Activated CD4-positive, alpha-beta memory T cell treated with anti-CD3 and anti-CD28 coated beads for 36 hours (primary cell): ENCODE measurements at places on chromosomes 11 and 22.

DNA sequence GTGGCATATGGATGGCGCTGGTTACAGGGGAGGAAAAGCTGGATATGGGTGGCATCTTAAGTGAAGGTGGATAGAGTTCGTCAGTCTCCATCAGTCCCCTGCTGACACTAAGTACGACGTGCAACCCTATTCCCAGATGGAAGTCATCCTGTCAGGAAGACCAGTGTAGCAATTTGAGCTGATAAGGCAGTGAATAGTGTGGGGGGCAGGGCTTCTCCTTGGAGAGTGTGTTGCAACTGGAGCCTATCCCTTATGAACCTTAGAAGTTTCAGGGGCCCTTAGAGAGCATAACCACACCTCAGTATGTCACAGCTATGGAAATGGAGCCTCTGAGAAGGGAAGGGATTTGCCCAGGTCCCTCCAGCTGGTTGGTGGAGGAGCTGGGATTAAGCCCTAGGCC lies 36.1 kb upstream of the ANKK1 start:
- no peak for DNase-seq

- DNase-seq, result no peak
Observed at GRCh38 chr11:706439-706956, 467 bp downstream of the EPS8L2 start.

GRCh38 chr11:21485006-21485405 lies 707.9 kb upstream of the ANO5 start:
- no peak for DNase-seq

DNA sequence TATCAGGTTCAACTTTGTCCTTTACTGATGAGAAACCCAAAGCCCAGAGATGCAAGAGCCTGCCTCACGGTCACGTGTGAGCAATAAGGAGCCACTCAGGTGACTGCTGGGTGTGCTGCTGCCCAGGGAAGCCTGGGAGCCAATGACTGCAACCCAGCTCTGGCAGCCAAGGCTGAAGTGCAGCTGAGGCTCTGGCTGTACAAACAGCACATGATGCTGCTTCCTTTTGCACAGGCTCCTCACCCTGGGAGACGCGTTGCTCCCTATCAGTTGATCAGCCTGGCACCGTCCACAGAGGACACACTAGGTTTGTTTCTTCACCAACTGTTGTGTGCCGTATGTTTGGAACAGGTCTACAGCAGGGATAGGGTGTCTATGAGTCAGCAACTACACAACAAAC lies 168.7 kb downstream of the EFCAB6 start:
- DNase-seq, result no peak

DNA sequence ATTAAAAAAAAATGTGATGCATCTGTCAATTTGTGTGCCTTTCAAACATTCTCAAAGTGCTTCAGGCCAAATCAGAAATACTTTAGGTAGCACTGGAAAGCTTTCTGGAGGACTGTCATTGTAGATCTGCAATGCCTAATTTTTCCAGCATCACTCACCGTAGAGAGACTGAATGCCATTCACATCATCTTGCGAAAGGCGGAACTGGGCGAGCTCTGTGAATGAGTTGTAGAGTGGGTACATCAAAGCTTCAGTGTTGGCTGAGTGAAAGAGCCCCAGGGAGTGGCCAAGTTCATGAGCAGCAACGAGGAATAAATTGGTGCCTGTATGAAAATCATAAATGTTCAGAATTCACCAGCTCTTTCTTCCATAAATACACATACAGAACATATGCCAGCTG lies 4.0 kb downstream of the MMP10 start:
- no peak for DNase-seq

- no peak for DNase-seq
Observed at GRCh38 chr11:69260622-69261021, 33.3 kb upstream of the MYEOV start.

- no peak for DNase-seq
Observed at GRCh38 chr11:18449251-18449650, 6.4 kb upstream of the LDHAL6A start.

GRCh38 chr22:29026579-29026978 lies 35.1 kb downstream of the C22orf31 start:
- DNase-seq, result no peak

- no peak for DNase-seq
Observed at GRCh38 chr11:111602865-111603610, 789 bp downstream of the SIK2 start.

GRCh38 chr11:33633251-33634003 lies 67.2 kb downstream of the C11orf91 start:
- DNase-seq, result no peak

GRCh38 chr11:126355926-126356897 lies 726 bp downstream of the ST3GAL4 start:
- peak; percentile 36 for DNase-seq

DNA sequence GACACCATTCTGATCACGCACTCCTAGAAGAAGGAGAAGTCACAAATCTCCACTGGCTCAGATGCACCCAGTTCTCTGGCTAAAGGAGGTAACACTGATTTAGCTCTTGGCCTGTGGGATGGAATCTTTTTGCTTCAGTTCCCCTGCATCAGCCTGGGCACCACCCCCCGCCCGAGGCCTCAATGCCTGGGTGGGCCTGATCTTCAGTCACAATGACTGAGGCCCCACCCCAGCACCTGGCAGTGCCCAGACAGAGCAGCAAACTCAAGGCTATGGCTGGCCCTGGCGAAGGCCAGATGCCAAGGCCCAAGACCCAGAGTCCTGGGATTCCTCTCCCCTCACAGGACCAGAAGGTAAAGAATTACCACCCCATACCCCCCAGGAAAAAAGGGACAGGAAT lies 5.0 kb downstream of the CYB561A3 start:
- DNase-seq, result no peak

DNA sequence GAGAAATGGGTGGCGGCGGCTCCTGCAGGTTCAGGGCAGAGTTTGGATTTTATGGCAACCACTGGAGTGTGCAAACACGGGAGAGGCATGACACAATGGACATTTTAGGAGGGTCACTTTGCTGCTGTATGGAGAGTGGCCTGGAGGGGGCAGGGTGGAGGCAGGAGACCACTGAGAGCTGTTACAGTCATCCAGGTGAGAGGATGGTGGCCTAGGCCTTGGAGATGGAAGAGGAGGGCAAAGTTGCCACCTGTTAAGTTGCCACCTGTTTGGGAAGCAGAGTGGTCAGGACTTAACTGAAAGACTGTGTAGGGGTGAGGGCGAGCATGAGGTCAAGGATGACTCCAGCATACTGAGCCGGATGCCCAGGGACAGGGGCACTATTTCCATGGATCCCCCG lies 2.3 kb upstream of the RAD9A start:
- peak; percentile 74 for DNase-seq

DNA sequence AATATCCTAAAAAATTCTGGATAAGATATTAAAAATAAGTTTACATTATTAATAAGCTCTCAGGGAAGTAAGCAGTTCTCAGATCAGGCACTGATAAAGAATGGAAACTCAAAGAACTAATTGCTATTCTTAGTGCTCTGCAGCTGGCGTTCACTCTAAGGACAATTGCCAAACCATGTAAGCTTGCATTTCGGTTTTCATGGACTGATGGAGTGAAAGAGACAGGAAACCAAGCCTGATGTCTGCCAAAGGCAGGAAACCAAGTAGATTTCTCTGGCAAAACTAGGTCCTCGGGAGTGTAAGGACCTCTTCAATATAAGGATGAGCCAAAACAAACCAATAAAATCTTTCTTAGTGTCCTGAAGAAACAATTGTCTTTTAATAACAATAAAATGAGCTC lies 355.2 kb downstream of the RAB38 start:
- DNase-seq, result no peak

GRCh38 chr11:129637983-129638776 lies 177.5 kb upstream of the TMEM45B start:
- DNase-seq, result no peak

- DNase-seq, result no peak
Observed at GRCh38 chr11:114820621-114821020, 142.3 kb downstream of the NXPE2 start.

GRCh38 chr11:46259971-46260560 lies 17.4 kb upstream of the CREB3L1 start:
- DNase-seq, result no peak

DNA sequence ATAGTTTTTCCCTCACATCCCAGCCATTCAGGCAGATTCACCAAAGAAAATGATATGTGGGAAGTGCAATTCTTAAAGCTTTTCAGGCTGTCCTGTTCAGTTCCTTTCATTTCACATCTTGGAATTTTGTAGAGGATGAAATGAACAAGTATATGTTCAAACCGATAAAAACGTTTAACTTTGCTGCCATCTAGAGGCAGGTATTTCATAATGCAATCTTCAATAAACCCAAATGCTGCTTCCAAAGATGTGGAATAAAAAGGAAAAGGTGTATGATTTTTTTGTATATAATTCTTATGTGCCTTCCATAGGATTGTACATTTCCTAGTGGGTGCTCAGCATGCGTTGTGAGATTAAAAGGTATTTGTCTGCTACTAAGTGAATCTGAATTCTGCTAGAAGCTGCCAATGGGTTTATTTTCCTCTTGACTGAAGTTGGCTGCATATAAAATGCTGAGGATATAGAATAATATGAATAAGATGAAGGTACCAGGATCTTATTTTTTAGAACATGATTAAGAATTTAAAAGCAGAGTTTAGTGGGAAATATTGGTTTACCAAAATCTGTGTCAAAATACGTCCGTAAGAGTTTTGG lies 199.3 kb downstream of the PGR start:
- DNase-seq, result no peak

DNA sequence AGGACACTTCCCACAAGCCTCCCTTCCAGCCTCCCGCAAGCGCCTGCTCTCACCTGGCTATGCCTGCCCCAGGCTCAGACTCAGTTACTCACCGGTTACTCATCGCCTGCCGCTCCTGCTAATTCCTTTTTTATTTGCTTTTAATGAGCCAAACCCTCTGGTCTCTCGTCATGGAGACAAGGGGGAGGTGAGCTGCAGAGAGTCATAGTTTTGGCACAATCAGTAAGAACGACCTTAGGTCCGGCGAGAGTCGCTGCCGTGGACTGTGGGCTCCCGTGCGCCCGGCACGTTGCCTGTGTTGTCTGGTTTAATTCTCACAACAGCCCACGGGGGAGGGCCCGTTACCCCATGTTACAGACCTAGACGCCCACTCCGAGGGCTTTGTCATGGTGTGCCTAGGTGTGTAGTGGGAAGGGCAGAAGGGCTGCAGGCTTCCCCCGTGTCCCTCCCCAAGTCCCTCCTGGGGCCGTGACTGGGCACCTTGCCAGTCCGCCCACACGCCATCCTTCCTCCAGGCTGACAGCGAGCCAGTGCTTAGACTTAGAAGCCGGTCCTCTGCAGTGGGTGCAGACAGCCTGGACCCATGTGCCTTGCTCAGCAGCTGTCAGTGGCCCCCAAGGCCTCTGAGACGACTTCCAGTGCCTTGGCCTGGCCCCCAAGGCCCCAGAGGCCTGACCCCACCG lies 42.2 kb downstream of the WNT7B start:
- DNase-seq, result no peak

- no peak for DNase-seq
Observed at GRCh38 chr11:495537-495931, 11.5 kb downstream of the RNH1 start.

DNA sequence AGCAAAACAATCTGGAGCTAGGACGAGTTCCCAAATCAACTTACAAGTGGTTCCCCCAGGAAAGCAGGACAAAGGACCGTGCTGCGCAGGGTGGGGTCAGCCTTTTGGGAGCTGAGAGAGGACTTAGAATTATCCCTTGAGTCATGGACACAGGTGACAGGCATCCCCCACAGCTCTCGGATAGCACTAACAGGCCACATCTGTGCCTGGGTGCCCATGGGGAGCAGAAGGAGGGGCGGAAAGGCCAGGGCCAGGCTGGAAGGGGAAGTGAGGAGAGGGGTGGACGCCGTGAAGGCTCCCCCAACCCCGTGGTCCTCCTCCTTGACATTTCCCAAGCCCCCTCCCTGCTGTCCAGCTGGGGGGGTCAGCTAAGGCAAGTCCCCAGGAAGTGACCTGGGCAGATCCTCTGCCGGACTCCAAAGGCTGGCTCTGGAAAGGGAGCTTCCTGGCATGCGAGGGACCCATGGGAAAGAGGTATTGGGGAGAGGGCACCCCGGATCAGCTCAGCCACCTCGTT lies 31.6 kb upstream of the A4GALT start:
- no peak for DNase-seq

DNA sequence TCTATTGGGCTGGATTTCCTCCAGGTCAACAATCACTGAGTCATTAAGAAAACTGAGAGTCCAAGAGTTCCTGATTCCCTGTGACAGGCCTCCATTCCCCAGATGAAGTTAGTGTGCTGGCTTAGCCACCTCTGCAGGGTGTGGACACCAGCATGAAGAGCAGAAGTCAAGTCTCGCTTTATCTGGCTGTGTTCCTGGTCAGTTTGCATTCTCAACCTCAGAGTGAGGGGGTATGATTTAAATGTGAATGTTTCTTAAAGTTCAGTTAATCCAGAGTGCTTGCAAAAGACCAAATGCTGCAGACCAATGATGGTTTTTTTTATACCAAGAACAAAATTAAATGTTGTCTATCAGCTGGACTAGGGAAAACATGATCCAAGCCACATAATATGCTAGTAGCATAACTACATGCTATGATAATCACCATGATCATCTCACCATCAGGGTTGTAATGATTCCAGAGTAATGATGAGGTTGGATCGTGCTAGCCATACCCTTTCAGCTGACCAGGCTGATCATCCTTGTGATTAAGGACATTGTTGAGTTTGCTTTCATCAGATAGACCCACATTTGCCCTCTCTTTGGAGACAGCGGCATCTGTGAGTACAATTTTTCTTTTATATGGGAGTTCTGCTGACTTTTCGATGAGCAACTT lies 145.8 kb upstream of the ARHGAP20 start:
- DNase-seq, result no peak

DNA sequence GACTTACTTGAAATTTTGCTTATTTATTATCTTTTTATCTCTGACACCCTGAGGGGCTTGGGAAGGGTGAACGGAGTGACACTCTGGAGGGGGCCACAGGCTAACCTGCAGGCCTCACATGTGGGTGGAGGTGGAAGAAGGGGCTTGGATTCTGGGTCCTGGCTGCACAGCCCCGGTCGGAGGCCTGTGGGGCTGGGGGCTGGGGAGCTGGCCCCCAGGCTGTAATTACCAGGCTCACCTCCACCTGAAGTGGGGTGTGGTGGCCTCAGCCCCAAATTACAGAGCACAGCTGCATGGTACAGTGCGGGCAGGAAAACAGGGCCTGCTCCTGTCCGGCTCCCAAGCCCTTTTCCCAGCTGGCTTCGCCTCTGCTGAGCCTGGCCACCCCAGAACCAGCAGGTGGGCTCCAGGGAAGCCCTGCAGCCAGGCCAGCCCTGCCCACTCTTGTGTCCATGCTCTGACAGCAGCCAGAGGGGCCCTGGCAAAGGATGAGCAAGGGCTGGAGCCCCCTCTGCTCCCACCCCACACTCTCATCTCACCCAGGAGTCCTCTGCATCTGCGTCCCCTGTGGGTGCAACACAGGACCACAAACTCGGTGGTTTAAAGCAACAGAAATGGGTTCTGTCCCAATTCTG lies 48.0 kb downstream of the IGF2 start:
- DNase-seq, result no peak

DNA sequence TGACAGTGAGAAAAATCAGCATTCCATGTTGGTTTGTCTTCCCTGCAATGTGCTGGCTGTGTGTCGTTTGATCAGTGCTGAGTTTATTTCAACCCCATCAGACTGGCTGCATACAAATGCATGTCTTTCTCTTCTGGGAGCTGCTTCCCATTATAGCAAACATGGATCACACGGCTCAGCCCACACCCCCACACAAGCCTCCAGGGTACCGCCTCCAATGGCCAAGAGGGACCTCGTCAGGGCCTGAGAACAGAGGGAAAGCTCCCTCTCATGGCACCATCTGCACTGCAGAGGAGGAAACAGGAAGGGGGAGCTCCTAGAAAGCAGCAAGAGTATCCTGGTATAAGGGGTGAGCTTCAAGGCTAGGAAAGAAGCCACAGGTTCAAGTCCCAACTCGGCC lies 214.2 kb downstream of the LARGE1 start:
- no peak for DNase-seq
